ENCODE measurements at places on chromosomes 2 and 18.

DNA sequence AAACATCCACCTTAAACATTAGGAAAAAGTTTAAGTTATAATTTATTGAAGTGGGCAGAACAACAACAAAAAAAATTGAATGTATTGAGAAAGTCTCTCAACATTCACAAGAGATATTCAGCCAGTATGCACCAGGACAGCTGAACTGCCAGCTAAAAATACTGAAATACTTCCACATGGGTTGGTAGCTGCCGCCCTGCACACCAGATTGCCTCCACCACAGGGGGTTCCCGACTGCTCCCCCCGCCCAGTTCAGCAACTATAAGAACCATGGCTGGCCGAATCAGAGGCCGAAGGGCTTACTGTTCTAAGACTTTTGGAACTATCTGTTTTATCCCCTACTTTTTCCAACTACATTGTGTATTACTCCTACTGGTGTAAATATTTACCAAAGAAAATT, 150.0 kb upstream of the LRP1B start:
- peak; percentile 11 for DNase-seq

DNA sequence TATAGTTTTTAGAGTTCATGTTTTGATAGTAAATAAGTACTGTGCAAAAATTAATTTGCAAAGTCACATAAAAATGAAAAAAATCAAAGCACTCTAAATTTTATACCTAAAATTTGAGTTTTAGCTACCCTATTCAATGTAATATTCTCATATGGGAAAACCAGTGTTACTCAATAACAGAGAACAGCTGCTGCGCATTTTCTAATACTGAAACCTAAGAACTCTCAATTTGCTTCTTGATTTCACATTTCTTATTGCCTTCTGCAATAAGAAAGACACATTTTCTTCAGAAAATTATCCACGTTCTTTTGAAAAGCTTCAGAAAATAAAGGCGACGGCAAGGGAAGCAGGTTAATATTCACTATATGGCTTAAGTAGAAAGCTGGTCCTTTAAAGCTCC, 199.1 kb upstream of the CCDC150 start:
- DNase-seq, result no peak

GRCh38 chr2:171341394-171342066, 92.3 kb downstream of the METTL8 start:
- no peak for DNase-seq

GRCh38 chr2:7119132-7119835, 202.1 kb downstream of the RNF144A start:
- DNase-seq, result peak; percentile 17

GRCh38 chr2:202671317-202672035, 36.7 kb downstream of the FAM117B start:
- DNase-seq, result no peak

DNA sequence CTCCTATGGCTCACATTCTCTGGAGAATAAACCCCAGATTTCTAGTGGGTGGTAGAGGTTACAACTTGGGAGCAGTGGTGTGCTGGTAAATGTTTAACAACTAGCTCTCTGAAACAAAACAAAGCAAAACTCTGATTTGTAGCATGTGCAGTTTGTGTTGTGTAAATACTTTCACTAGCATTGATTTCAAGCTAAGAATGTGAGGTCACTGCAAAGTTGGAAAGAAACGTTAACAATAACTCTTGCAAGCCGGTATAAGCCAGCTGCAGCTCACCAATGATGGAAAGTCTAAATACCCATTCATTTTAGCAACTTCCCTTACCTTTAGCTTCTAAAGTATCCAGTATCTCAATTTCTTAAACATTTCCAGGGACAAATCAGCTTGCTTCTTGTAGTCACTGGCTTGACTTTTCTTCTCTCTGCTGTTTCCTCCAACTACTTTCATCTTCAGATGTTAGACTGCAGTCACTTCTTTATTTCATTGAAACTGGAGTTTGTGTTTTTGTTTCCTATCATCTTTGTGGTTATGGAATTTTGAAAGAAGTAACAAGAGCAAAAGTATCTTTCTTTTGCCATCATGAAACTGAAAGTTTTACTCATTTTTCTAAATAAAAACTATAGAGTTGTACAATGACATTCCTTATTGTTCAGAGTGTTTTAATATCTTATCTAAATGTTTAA, 140.2 kb downstream of the PLCL1 start:
- DNase-seq, result no peak

GRCh38 chr2:185373229-185373628, 365.4 kb upstream of the FSIP2 start:
- DNase-seq, result no peak

DNA sequence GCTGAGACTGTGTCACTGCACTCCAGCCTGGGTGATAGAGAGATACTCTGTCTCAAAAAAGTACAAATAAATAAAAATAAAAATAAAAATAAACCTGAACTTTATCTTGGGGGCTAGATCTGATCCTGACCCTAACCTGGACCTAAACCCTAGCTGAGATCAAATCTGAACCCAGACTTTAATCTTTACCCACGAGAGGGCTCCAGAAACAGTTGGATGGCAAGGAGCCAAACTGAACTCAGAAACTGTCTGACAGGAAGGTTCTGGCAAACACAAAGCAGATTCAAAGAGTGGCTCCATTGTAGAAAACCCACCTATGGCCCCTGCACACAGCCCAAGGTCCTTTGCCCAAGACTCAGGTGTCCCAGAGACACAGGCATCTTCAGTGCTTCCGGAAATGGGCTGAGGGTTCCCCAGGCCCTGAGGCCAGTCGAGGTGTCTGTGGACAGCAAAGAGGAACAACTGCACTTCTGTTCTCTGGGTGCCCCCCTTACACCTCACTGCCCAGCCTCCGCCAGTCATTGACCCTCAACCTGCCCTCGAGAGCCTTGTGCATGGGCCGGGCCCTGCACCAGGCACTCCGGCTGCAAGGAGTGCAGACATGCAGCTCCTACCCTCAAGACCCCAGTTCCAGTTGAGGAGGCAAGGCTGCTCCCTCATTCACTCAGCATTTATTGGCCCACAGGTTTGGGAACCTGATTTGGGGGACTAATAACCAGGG, 95.2 kb downstream of the TFCP2L1 start:
- no peak for DNase-seq

GRCh38 chr2:63855418-63856302, 14.0 kb downstream of the UGP2 start:
- no peak for DNase-seq

DNA sequence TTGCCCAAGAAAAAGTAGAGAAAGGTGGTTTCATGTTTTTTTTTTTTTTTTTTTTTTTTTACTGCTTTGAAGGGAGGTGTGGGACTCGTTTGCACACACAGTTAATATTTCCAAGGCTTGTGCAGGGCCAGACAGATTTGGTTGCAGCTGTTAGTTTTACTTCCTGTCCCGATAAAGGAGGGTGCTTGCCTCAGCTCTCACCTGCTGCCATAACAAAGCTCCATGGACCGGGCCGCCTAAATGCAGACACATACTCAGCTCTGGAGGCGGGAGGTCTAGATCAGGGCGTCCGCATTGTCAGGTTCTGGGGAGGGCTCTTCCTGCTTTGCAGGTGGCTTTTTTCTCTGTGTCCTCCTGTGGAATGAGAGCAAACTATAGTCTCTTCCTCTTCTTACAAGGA, 69.9 kb downstream of the ODC1 start:
- DNase-seq, result no peak

DNA sequence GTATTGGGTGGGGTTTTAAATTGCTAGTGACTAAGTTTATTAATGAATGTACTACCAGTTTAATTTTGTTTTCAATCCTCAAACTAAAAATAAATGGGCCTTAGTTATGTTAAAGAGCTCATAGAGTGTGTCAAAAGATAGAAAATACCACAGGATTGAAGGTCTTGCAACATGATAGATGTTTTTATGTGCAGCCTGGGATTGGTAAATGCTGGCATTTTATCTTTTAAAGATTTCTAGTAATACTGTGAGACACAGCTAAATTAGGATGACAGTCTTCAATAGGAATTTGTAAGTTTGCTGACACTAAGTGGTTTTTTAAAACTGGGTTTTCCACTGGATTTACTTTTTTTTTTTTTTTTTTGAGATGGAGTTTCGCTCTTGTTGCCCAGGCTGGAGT, 122.3 kb downstream of the HAUS1 start:
- DNase-seq, result no peak

DNA sequence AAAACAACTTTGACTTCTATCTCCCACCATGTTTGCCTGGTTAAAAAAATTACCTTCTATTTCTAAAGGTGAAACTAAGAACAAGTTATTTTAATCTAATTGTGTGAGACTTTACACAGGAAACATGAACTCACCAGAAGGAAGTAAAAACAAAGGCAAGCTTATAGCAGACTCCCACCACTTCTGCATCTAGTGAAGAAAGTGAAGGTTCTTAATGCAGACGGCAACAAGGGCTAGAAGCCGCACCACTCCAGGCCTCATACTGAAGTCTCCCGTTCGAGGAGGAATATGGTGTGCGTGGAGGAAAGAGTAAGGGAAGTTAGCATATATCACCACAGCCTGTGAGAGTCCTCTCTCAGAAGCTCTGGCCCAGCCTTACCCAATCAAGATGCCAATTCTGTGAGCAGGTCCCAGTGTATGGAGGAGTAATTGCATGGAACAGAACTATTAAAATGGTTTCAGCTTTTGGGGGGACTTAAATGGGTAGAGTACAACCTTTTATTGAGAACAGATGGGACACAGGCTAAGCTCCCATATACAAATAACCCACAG, 958.7 kb downstream of the BCL11A start:
- DNase-seq, result no peak

DNA sequence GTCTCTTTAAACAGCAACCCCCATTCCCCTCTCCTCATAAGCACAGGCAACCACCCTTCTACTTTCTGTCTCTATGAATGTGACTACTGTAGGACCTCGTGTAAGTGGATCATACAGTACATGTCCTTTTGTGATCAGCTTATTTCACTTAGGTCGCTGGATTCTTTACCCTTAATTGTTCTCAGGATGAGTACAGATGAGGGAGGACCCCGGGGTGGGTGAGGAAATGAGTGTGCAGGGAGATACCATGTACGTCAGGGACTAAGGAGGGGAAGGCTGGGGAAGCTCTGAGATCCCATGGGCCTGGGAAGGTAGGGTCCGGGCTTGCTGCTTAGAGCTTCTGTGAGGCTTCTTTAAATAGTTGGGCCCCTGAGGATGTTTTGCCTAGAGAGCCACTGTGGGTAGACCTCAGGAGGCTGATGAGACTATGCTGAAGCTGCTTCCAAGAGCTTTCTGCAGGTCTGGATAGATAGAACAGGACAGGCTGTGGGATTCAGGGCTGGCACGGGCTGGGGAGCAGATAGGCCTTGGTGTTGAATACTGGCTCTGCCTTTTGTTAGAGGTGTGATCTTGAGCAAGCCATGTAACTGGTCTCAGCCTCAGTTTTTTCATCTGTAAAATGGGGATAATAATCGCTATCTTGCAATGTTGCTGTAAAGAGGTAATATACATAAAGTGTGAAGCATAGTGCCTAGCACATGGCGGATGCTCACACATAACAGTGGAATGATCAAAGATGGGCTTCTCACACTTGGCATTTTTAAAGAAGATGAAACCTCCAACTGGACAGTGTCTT, 155.3 kb downstream of the PRKCE start:
- DNase-seq, result no peak

DNA sequence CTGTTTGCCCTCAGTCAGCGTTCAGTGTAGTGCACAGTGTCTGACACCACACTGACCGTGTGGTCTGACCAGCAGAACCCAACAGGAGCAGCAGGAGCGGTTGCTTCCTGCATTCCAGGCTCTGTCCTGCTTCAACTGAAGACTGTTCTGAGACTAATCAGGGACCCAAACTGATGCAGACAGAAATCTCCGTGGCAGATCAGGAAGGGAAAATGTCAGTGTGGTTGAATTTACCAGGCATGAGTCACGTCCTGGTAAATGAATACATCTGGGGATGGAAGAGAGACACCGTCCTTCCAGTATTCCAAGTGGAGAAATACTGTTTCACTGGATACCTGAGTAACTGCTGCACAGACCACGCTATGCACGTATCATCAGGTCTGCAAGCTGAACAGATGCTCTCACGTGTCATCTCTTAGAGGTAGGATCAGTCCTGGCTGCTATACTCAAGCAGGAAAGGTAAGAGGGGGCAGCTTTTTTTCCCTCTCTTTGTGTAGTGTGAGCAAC, 223.6 kb upstream of the EPAS1 start:
- no peak for DNase-seq

Data from cerebellar nuclear complex (tissue), 1 donor.